ENCODE measurements at places on chromosomes 11 and 22. TPM values are rescaled to one million over a fixed set of nuclear protein-coding genes. Genes with fewer than 3 reads are reported as not detected.

E2F8 gene
- total RNA-seq, result not detected

DNA sequence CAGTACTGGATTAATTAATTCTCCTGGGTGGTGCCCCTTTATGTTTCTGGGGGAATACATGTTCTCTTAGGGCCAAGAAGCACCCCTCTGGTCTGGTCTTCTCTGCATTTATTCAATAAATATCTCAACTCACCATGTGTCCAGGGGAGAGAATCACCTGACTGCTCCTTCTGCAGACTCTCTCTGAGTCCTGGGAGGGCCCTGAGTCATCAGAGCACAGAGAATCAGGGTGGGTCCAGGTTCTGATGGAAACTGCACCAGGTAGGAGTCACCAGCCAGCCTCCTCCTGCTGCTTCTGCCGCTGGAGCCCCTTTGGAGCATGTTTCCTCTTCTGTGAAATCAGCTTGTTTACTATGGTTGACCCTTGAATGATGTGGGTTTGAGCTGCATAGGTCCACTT lies 107.7 kb upstream of the PLET1 start:
- no peak for DNase-seq

FIBIN gene
- 15.3 TPM for total RNA-seq

DNA sequence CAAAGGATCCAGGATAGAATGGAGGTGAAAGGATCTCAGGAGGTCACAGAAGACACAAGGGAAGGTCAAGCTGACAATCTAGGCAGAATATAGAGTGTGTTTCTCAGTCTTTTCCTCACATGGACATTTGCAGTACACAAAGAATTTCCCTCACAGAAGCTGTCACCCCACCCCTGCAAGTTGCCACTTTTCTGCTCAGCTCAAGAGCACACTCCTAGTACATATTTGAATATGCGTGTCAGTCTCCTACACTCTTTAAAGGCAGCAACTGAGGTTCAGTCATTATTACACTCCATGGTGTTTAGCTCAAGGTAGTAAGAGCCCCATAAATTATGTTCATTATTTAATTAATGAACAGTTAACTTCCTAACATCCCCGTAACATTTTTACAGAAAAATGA lies 59.1 kb downstream of the ETS1 start:
- DNase-seq, result no peak

GRCh38 chr22:37018086-37018814 lies 997 bp downstream of the TST start:
- DNase-seq, result no peak

DNA sequence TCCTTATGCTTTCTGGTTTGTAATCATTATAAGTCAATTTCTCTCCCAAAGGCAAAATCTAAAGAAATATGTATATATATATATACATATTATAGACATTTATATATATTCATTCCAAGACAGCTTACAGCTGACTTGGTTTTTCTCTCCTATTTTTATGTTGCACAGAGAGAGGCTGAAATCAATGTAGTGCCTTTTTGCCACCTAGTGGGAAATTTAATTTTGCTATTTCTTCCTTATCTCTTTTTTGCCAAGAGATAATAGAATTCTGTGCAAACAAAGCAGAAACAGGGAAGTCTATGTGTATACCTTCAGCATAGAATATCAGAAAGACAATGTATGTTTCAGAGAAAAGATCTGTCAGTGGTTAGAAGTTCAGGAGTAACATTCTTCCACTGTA lies 186.0 kb upstream of the ANO5 start:
- no peak for DNase-seq

FOLR1 gene
- total RNA-seq, result 19.7 TPM

GRCh38 chr11:28296426-28296825 lies 188.2 kb downstream of the METTL15 start:
- no peak for DNase-seq

BRSK2 gene
- 0.34 TPM for total RNA-seq

- no peak for DNase-seq
Measured at GRCh38 chr22:43109921-43110443, 568 bp upstream of the BIK start.

TMEM86A gene
- 13.2 TPM for total RNA-seq

VSTM5 gene
- total RNA-seq, result not detected

Measured in thyroid gland (tissue), 4 donors.